ENCODE measurements at places on chromosomes 4 and X.

DNA sequence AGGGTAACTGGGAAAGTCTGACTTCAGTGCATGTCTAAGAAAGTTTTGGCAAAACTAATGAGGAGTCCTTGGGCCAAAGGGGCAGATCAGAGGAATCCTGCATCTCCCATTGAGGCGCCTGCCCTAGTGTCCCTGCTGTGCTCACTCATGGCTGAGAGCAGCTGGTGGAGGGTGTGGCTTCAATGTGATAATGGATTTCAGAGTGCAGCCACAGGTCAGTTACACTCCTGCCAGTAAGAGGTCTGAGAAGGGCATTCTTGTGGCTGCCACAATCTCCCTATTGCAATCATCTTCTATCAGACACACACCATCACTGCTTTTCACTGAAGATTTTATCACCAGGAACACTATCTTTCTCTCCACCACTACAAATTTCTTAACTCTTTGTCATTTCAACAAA is 457.1 kb downstream of the MID1IP1 start:
- no peak for DNase-seq

DNA sequence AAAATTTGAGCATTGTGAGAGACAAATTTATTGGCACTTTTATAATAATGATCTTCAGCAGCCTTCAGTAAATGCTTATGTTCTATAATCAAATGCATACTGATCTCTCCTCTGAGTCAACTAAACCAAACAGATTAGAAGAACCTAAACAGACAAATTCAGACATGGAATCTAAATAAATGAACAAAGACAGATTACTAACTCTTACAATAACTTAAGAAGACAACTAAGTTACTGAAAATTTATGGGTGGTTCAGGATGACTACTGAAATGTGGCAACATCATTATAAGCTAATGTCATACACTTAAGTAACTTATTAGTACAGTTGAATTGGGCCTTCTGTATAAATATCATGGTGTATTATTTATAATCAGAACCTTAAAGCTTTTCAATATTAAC is 127.3 kb downstream of the NEK1 start:
- no peak for DNase-seq

DNA sequence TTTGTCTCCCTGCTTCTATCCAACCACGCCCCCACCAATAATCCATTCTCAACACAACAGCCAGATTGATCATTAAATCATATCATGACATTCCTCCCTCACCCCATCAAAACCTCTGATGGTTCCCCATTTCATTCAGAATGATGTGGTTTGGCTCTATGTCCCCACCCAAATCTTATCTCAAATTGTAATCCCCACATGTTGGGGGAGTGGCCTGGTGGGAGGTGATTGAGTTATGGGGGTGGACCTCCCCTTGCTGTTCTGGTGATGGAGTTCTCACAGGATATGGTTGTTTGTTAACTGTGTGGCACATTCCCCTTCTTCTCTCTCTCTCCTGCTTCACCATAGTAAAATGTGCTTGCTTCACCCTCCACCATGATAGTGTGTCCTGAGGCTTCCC is 23.3 kb downstream of the TRMT2B start:
- no peak for DNase-seq

DNA sequence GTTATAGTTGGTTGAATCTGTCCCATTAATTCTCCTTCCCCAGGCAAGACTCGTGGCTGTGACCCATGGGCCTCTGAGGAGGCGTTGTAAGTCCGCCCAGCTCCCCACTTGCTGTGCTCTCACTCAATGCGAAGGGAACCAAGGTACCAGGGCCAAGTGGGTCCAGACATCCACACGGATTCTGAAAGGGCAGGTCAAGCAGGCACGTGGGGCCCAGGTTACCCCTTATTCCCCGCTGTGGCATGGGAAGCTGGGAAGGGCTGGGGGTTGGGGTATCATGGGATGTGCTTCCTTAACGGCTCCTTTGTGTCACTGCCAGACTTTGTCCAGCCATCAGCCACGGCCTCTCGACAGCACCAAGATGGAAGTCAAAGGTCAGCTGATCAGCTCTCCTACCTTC is 3.1 kb downstream of the CCDC120 start:
- DNase-seq, result no peak

- DNase-seq, result no peak
Observed at GRCh38 chr4:5460106-5460801, 248.1 kb downstream of the EVC2 start.

GRCh38 chr4:172962564-172963353 is 205.9 kb upstream of the GALNT7 start:
- no peak for DNase-seq

DNA sequence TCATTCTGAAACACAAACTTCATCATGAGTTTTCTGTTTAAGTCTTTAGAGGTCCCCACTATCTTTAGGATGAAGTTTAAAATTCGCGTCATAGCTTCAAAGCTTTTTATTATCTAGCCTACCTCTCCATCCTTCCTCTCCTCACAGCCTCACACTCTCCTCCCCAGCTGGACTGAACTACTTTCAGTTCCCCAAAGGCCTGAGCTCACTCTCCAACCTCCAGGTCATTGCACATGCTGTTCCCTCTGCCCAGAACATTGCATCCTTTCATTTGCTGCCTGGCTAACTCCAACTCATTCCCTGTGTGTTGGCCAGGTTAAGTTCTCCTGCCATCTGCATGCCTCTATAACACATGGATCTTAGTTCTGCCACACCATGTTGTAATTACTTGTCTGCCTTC is 2.9 kb upstream of the OTUD5 start:
- DNase-seq, result no peak

GRCh38 chr4:124757126-124757525 is 44.6 kb upstream of the ANKRD50 start:
- no peak for DNase-seq

- DNase-seq, result no peak
Observed at GRCh38 chrX:25207803-25208475, 192.2 kb upstream of the ARX start.

DNA sequence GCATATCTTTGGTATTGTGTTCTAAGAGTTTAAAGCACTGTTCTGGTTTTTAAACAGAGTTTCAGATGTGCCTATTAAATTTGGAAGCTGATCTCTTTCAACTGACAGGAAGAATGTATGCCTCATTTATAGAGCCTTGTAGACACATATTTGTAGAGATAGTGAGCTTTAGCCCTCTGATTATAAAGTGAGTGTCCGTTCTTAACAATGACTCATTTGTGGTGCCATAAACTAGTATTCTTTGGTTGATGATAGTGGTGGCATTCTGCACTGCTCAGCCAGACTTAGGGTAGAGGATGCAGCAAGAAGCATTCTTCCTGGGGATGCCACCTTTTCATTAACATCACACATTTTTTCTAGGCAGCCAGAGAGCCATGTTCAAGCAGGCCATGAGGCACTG is 121.7 kb downstream of the TLL1 start:
- no peak for DNase-seq

DNA sequence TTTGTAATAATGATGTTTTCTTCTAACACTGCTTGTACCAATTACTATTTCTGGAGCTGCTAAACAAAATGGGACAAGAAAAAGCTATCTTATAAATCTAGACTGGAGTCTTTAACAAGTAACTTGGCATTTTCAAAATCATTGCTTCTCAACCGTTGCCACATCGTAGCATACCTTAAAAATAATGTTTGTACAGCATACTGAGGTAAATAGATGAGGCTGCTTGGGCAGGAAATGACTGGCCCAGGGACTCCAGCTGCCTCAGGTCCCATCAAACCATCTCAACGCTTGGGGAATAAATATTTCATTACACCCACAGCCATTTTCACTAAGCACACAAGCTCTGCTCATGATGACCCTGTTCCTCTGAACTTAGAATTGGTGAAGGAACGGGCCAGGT is 115.1 kb downstream of the SPANXA1 start:
- no peak for DNase-seq

DNA sequence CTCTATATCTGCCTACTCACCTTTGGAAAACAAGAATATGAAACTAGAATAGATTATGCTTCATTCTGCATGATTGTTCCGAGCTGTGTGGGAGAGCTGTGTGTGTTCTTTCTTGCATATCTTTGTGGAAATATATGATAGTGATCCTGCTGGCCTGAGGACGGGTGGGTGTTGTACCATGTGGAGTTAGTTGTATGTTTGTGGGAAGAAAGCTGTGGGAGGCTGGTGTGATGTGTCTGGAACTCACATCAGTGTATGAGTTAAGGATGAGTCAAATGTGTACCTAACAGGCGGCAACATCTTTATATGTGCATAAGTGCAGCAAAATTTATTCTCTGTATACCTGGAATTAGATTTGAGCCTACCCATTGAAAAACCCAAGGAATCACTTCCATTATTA is 208.1 kb upstream of the ADGRL3 start:
- no peak for DNase-seq

DNA sequence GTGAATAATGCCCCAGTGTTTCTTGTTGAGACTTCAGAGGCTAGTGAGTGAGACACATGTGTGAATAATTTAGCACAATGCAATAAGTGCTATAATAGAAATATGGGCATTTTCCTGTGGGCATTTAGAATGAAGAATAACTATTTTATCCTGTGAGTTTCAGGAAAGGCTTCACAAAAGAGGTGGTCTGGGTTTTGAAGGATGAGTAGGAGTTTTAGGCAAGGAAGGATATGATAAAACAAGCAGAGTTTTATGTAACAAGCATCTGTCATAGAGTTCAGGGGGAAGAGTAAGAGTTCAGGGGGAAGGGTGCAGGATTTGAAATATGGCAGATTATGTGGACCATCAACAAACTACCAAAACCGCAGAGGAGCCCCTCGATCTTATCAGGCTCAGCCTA is 529.2 kb downstream of the INPP4B start:
- no peak for DNase-seq

- no peak for DNase-seq
Observed at GRCh38 chrX:134194915-134195314, 42.1 kb upstream of the CCDC160 start.

- no peak for DNase-seq
Observed at GRCh38 chr4:159360549-159360948, 257.7 kb downstream of the RAPGEF2 start.

- no peak for DNase-seq
Observed at GRCh38 chr4:183185018-183185417, 86.0 kb downstream of the WWC2 start.

DNA sequence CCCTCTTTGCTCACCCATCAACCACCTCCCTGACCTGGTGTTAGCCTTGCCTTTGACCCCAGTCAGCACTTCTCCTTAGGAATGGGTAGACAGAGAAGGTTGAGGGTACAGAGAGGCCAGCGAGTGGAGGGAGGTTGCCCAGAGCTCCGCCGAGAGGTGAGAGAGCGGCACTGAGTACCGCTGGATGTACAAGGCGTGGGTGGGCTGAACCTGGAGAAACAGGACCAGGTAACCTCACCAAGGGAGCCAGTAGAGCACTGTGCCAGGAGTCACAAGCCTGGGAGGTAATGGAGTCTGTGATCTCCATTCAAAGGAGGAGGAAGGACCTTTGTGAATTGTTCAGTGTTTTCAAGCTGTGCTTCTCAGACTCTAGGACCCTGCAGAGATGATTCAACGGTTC is 256.2 kb downstream of the EVC2 start:
- DNase-seq, result no peak

- DNase-seq, result no peak
Observed at GRCh38 chrX:54246866-54247265, 63.8 kb upstream of the FAM120C start.

GRCh38 chrX:25003066-25003849 is 12.5 kb downstream of the ARX start:
- DNase-seq, result no peak

- DNase-seq, result no peak
Observed at GRCh38 chr4:91837608-91838029, 466.1 kb upstream of the GRID2 start.

DNA sequence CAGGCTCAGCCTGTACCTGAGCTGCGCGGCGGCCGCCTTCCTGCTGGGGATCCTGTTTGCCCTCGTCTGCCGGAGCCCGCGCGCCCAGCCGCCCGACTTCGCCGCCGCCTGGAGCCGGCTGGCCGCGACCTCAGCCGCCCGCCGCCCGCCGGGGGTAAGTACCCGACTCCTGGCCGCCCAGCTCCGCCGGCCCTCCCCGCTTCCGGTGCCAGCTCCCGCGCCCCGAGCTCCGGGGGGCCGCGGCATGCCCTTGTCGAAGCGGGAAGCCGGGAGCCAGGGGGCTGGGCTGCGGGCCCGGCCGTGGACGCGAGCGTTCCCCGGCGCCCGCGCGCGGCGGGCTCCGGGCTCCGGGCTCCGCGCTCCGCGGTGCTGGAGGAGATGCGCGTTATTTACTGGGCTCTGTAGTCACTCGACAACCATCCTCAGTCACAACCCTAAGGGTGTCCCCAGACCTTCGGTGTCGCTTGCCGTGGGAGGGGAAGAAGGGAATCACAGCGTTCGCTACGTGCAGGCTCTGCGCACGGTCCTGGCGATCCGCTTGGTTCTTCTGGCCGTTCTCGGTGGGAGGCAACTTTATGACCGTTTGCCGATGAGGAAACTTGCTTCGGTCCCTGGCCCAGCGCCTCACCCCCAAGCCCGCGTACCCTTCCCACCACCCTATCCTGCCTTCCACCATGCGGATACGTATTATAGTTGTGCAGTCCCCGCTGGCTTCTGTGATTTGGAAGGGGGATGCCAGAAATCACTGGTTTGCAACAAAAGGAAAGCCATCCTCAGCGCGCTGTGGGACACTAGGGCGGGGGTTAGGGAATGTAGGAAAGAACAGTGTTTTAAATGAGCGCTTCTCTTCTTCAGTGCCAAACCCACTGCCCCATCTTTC is 944 bp downstream of the SNX25 start:
- no peak for DNase-seq

- no peak for DNase-seq
Observed at GRCh38 chrX:455199-455598, 68.5 kb upstream of the PPP2R3B start.

DNA sequence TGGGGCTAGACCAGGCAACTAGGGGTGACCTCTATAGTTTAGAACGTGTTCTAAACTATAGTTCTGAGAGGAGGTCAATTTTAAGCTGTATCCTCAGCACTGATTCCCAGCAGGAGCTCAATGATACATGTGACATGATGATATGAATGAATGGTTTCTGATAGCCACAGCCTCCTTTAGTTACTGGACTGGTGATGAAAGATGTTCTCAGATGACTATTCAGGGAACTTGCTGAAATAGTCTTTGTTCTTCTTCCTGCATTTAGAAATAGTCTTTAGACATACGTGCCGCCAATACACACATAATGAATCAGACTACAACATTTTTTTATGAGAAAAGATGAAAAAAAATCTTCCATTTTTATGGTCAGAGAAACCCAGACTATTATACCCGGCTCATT is 116.3 kb upstream of the TMEM150C start:
- no peak for DNase-seq

GRCh38 chr4:4655901-4656300 is 114.1 kb upstream of the STX18 start:
- no peak for DNase-seq

DNA sequence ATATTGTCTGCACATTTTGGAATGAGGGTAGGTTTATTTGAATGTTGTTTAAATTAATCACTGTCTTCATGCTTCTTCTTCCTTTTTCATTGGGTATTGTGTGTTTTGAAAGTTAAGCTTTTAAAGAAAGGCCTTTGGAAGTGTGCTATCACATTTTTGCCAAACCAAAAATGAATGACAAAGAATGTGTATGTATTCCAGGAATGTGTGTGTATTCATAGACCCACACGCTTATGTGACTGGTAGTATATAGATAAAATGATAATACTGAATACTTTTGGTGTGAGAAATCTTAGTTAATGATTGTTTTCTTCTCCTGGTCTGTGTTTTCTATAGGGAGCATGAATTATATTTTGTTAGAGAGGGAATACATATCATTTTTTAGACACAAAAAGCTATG is 404.4 kb downstream of the TLL1 start:
- no peak for DNase-seq

GRCh38 chr4:137212601-137213000 is 319.7 kb downstream of the PCDH18 start:
- no peak for DNase-seq

Measured in stimulated activated CD4-positive, alpha-beta T cell treated with anti-CD3 and anti-CD28 coated beads, Interleukin-1b, Interleukin-23, amount 100 ng/mL, for 1 hour (primary cell).